CD8-positive, alpha-beta memory T cell (primary cell): ENCODE measurements at places on chromosomes 6 and 20. TPM values are rescaled to one million over a fixed set of nuclear protein-coding genes. Genes with fewer than 3 reads are reported as not detected.

The SPINT3 gene
- not detected for total RNA-seq

DNA sequence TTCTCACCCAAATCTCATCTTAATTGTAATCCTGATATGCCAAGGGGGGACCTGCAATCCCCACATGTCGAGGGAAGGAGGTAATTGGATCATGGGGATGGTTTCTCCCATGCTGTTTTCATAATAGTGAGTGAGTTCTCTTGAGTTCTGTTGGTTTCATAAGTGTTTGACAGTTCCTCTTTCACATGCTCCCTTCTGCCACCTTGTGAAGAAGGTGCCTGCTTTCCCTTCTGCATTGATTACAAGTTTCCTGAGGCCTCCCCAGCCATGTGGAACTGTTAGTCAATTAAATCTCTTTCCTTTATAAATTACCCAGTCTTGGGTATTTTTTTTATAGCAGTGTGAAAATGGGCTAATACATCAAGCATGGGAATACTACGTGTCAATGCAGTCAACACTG is 925.0 kb upstream of the MAN1A1 start:
- H3K4me3 ChIP-seq: no peak overlapping the region
- H3K27ac ChIP-seq: no peak overlapping the region
- no peaks in the 10 kb centered on the region for H3K27me3 ChIP-seq
- H3K36me3 ChIP-seq: no peaks in the 10 kb centered on the region

GRCh38 chr6:36924778-36925374 is 29.7 kb upstream of the PI16 start:
- H3K27me3 ChIP-seq: no peaks in the 10 kb centered on the region
- peaks cover 6% of the 10 kb centered on the region for H3K36me3 ChIP-seq
- no peak for DNase-seq
- H3K4me1 ChIP-seq: no peaks in the 10 kb centered on the region

- peaks cover 63% of the 10 kb centered on the region for H3K4me1 ChIP-seq
- H3K36me3 ChIP-seq: no peaks in the 10 kb centered on the region
- DNase-seq: no peak
- no peak overlapping the region for H3K4me3 ChIP-seq
- H3K27me3 ChIP-seq: no peaks in the 10 kb centered on the region
Measured at GRCh38 chr6:42374018-42374669, 77.6 kb downstream of the TRERF1 start.
